ENCODE measurements at places on chromosomes 11 and 22. TPM values are rescaled to one million over a fixed set of nuclear protein-coding genes. Genes with fewer than 3 reads are reported as not detected.

Gene LMF2
- 61.3 TPM for total RNA-seq

Gene SCGB1D2
- not detected for total RNA-seq

Gene TMEM45B
- 0.18 TPM for total RNA-seq

Gene DMC1
- total RNA-seq, result 5.2 TPM

DNA sequence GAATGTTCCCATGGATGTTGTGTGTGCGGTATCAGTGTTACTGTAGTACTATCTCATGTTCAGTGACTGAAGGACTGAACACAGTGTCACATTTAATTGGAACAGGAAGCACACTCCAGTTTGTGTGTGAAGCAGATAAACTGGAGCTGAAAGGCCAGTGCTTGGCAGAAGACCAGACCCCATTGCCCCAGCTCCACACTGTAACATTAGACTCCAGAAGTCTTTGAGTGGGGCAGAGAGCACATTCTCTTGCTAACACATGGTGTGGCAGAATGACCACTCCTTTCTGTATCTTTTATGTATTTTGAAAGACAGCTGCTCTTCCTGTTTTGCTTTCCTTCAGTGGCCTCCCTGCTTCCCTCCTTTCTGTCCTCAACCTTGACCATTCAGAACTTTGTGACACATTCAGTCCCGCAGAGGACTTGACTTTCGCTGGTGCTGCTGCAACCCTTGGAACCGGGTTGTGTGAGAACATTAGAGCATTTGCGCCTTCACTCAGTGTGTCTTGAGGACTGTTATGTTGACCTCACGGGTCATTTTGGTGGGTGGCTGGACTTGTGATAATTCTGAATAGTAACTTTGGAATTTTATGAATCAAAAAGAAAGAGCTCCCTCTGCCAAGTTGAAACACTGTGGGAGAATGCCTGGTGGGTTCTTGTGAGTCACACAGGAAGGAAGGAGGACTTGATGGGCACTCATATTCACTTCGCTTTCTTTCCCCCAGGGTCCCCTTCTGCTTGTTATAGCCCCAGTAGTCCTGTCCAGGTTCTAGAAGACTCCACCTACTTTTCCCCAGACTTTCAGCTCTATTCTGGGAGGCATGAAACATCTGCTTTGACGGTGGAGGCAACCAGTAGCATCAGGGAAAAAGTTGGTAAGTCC, 26.4 kb downstream of the AMOTL1 start:
- H3K4me3 ChIP-seq, result no peak overlapping the region
- no peaks in the 10 kb centered on the region for H3K27me3 ChIP-seq
- H3K4me1 ChIP-seq, result peaks cover 13% of the 10 kb centered on the region
- peak overlapping the region; percentile 72 for H3K27ac ChIP-seq
- H3K36me3 ChIP-seq, result no peaks in the 10 kb centered on the region

DNA sequence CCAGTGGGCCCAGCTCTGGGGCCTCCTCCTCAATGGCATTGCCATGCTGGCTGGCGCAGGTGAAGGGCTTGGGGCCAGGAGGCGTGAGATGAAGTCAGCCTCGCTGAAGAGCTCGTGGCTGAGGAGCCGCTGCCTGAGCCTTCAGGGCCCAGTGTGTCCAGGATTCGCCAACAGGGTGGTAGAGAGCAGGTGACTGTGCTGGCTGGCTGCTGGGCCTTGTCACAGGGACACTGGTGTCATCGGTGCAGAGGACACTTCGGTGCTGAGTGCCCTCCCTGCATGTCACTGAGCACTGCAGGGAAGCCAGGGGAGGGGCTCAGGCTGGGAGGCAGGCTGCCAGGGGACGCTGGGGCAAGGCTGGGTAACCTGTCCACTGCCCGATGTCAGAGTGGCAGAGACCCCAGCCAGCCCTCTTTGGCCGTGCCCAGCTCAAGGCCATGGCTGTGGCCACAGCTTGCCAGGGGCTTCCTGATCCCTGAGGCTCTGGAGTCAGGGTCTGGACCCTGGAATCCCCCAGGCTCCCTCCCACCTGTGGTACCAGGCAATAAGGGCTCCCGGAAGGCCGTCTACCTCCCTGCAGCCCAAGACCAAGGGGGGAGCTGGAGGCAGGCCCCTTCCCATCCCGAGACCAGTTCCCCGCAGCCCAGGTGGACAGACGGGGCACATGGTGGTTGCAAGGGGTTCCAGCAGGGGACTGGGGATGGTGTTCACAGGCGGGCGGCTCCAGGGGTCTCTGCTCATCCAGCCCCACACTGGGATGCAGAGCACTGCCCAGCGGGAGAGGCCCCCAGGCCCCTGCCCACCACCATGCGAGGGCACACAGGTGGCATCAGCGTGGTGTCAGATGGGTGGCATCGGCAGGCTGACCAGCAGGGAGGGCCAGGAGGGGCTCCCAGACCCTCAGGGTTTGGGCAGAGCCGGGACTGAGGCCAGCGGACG, 63.9 kb downstream of the ARFGAP3 start:
- no peak for DNase-seq
- no peaks in the 10 kb centered on the region for H3K27me3 ChIP-seq
- no peaks in the 10 kb centered on the region for H3K36me3 ChIP-seq
- no peak overlapping the region for H3K4me3 ChIP-seq

GRCh38 chr11:67520856-67521824, 2.1 kb downstream of the CABP2 start:
- DNase-seq, result no peak
- H3K27ac ChIP-seq, result no peak overlapping the region
- H3K36me3 ChIP-seq, result no peaks in the 10 kb centered on the region
- no peaks in the 10 kb centered on the region for H3K27me3 ChIP-seq

- DNase-seq, result no peak
- H3K4me1 ChIP-seq, result peaks cover 26% of the 10 kb centered on the region
- peaks cover 12% of the 10 kb centered on the region for H3K27me3 ChIP-seq
- H3K36me3 ChIP-seq, result no peaks in the 10 kb centered on the region
- peak within 1 kb of the TSS; percentile 84 for H3K27ac ChIP-seq
Observed at GRCh38 chr11:124762105-124762623, at the start of gene ESAM. Gene ESAM, minus strand, starts transcription at chr11:124762290. Its CDS starts 136 bp downstream, at chr11:124762154.

DNA sequence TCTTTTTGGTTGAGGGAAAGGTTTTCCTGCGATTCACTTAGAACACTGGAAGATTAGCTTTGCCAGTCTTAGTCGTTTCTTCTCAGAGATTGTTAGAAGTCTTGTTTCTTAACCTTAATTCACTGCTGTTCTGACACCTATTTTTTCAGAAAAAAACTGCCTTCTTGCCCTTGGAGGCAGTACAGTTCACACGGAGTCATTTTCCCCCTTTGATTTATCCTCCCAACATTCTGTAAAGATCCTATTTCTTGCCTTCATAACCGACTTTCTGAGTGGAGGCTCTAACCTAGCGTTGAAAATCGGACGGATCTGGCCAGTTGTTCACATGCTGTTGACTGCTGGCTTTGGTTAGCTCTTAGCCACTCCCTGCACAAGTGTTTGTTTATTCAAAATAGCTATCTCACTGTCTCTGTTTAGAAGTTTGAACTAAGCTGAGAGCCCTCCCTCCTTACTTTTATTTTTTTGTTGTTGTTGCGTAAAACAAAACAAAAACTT, 737 bp downstream of the BCL2L13 start:
- no peaks in the 10 kb centered on the region for H3K27me3 ChIP-seq
- peak overlapping the region; percentile 92 for H3K4me3 ChIP-seq
- no peaks in the 10 kb centered on the region for H3K4me1 ChIP-seq
- DNase-seq, result no peak

DNA sequence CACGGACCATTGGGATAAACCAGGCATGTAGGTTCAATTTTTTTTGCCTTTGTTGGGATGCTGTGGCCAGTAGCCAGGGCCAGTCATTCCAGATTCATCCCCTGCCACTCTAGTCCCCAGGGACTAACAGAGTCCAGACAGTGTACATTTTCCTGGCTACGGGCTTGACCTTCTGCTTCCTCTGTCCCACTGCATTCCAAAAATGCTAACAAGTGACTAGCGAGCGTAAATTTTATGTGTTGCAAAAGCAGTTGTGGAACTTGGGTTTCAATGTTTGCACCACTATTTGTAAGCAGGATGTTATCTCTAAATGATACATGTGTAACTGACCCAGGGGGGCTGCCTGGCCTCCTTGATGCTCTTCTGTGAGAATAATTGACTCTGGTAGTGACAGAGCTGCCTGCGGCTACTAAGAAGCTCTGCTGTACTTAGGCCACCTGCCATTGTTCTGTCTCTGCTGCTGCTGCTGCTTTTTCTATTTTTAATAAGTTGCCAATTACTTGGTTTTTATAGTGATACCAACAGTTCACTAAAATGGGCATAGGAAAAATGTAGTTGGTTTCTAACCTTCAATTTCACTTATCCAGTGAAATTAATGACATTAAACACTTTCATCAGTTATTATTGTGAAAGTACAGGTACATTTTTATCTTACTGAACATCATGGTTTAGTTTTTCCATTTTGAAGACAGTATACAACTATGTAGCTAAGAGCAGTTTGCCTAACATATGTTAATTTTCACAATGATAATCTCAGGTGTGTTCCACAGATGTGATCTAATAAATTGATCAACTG, 26.8 kb downstream of the TNRC6B start:
- peak overlapping the region; percentile 38 for H3K27ac ChIP-seq
- H3K4me3 ChIP-seq, result no peak overlapping the region
- peak; percentile 34 for DNase-seq
- no peaks in the 10 kb centered on the region for H3K36me3 ChIP-seq

DNA sequence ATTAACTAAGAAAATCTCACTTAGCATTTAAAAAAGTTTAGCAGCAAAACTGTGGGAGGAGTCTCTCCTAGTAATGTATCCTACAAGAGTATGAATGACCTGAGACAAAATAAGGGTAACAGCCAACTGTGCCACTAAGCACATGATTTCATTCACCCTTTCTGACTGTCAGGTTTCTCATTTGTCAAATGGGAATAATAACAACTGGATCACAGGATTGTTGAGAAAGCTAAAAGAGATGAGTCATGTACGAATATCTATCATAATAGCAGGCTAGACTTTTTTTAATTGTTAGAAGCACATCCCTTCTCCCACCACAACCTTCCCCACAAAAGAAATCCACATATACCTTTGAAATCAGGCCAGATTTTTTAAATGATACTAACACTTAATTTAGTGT, 39.5 kb downstream of the MTMR2 start:
- H3K27me3 ChIP-seq, result no peaks in the 10 kb centered on the region
- H3K4me3 ChIP-seq, result no peak overlapping the region
- H3K27ac ChIP-seq, result no peak overlapping the region
- DNase-seq, result no peak

DNA sequence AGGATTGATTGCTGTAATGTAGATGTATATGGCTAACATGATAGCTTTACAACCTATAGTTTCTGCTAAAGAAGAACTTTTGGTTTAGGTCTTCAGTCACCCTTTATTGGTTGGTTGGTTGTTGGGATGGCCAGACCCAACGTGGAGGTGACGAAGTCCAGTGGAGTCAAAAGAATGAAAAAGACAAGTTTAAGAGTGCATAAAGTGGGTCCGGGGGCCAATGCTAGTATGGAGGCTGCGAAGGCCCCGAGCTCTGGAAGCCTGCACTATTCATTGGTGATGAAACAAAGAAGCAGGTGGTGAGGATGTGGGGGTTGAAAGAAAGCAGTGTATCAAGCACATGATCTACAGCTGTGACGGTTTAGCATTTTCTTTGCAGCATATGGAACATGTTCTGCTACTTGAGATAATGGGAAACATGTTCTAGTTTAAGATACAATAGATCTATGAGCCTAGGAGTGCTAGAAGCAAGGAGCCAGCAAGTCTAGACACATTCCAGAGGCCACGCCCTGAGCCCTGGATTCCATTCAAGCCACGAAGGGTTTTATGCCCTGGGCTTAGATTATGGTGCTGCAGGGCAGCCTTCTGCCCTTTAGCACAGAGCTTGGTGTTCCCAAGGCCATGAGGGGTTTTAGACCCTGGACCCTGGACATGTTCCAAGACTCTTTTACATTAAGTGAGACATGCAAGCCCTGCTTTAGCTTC, 6.3 kb downstream of the TCP11L1 start:
- H3K36me3 ChIP-seq, result no peaks in the 10 kb centered on the region
- DNase-seq, result no peak
- no peak overlapping the region for H3K27ac ChIP-seq
- H3K4me1 ChIP-seq, result no peaks in the 10 kb centered on the region
- no peaks in the 10 kb centered on the region for H3K27me3 ChIP-seq

DNA sequence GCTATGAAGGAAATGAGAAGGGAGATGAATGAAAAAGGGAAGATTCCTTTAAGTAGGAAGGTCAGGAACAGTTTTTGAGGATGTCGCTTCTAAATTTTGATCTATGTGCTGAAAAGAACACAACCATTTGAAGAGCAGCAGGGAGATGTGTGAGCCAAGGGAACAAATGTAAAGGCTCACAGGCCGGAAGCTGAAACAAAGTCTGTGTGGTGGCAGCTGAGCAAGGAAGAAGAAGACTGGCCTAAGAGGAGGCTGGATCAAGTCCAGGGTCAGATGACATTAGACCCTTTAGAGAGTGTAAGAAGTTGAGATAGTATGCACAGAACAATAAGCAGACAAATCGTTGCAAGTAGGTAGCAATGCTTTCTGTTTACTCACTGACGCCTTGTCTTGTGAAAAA, 1631.4 kb upstream of the TENM4 start:
- no peaks in the 10 kb centered on the region for H3K36me3 ChIP-seq
- no peaks in the 10 kb centered on the region for H3K4me1 ChIP-seq
- DNase-seq, result no peak
- no peak overlapping the region for H3K4me3 ChIP-seq

DNA sequence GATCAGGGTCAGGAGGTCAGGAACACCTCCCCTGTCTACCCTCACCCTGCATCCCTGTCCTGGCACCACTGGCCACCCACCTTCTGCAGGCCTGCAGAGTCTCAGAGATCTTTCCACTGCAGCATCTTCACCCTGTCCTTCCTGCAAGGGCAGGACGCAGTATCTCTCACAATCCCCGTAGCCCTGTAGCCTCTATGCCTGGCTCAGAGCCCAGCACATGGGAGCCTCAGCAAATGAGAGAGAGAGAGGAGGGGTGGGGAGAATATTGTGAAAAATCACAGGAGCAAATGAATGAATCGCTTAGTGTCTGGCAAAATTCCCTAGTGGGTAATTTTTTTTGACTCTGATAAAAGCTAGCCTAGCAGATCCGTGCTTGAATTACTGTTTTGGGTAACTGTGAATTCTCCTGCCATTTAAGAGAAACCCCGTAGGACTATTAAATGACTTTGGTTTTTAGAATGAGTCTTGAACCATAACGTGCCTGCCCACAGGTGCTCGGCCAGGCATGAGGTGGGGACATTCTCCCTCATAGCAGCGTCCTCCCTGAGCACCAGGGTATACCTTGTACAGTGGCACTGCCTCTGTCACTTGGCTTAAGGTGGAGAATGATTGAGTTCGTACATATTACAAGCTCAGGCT, 91.5 kb downstream of the MORC2 start:
- DNase-seq, result no peak
- no peaks in the 10 kb centered on the region for H3K36me3 ChIP-seq
- H3K27ac ChIP-seq, result no peak overlapping the region
- no peaks in the 10 kb centered on the region for H3K4me1 ChIP-seq
- no peak overlapping the region for H3K4me3 ChIP-seq

GRCh38 chr11:110019675-110020074, 73.5 kb upstream of the ZC3H12C start:
- H3K27me3 ChIP-seq, result no peaks in the 10 kb centered on the region
- no peak for DNase-seq
- H3K27ac ChIP-seq, result no peak overlapping the region
- no peaks in the 10 kb centered on the region for H3K4me1 ChIP-seq

GRCh38 chr11:69892986-69893555, 73.9 kb upstream of the FGF3 start:
- no peaks in the 10 kb centered on the region for H3K4me1 ChIP-seq
- H3K27me3 ChIP-seq, result no peaks in the 10 kb centered on the region
- no peak for DNase-seq
- H3K36me3 ChIP-seq, result no peaks in the 10 kb centered on the region
- H3K4me3 ChIP-seq, result no peak overlapping the region

- H3K36me3 ChIP-seq, result no peaks in the 10 kb centered on the region
- H3K4me1 ChIP-seq, result no peaks in the 10 kb centered on the region
- H3K27me3 ChIP-seq, result no peaks in the 10 kb centered on the region
- no peak overlapping the region for H3K27ac ChIP-seq
- no peak overlapping the region for H3K4me3 ChIP-seq
- DNase-seq, result no peak
Observed at GRCh38 chr11:70243912-70244652, 26.4 kb upstream of the PPFIA1 start.

Measured in uterus (tissue), 4 donors.